Activated effector memory CD4-positive, alpha-beta T cell treated with anti-CD3 and anti-CD28 coated beads, Interleukin-2, amount 50 U/mL, for 16 hours (primary cell): ENCODE measurements at places on chromosomes 7 and 10.

DNA sequence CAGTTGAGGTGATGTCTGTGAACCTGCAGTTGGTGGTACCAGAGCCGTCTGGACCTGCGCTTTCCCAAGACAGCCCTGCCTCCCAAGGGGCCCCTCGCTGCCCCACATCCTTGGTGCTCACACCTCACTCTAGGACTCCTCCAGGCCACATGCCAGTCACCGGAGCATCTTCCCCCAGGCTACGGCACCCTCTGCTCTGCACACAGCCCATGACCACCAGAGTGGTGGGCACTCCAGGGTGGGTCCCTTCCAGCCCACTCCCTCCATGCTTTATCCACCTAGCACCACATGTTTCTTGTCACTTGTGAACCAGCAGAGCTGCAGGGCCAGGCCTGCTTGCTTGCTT, 183.7 kb upstream of the SH2B2 start:
- DNase-seq = no peak

DNA sequence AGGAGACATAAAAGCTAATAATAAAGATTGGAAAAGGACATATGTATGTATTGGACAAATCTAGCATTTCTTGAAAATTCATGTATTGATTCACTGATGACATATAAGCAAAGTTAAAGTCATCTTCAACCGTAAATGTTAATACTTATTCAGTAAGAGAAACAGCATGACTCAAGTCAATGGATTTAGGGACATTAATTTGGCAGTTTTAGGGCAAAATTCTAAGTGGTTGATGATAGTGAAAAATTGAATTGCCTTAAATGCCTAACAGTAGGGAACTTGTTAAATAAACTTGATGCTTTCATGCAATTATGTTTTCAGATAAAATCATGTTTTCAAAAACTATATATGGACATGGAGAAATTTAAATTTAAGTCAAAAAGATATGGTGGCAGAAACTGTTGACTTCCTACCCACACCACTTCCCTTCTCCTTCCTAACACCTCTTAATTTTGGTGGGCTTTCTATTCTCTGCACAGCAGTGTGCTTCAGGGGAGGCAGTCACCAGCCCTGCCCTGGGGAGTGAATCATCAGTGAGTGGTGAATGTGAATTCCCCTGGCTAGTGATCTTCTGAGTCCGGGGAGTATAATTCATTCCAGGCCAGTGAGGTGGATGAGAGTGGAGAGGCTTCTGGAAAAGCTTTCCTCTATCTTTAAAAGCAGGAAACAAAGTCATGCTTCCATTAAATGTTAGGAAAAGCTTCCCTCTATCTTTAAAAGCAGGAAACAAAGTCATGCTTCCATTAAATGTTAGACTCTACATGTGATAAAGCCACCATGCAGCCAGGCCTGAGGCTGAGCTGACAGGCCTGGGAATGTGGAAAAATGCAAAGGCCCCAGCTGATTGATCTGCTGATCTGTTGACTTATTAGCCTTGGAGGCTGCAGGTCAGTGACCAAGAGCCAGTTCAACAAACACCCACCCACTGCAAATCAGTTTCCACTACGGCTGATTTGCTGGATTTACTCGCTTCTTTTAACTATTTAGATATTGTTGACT, 25.2 kb upstream of the ITGB1 start:
- peak; percentile 69 for DNase-seq

- no peak for DNase-seq
Observed at GRCh38 chr7:7177044-7177517, 5.3 kb upstream of the C1GALT1 start.

DNA sequence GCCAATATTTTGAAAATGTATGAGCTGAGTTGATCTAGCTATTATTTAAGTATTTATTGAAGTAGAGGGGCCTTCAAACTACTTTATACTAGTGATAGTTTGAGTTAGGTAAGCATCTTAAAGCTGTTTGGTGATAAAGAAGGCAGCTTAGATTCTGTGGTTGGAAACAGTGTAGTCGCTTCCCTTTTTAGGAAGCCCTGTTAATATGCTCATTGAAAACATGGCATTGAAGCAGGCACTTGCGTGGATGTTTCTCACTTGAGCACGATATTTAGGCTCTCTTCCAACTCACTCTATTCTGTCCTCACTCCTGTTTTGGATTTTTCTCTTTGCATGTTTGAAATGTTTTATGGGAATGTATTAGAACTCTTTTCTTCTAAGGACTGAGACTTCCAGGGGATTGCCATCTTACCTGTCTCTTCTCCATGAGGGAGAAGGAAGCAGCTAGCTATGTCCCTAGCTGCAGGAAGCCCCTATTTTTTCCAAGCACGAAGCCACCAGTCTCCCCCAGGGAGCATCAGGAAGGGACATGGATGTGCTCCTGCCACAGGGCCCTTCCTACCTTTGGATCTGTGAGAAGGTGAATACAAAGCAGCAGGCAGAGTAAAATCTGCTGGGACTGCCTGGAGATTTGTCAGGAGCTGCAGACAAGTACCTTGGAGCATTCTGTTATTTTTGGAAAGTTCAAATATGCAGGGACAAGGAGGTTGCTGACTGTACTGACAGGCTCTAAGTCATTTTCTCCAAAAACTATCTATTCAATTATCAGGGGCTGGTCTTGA, 22.0 kb upstream of the BMPR1A start:
- DNase-seq = no peak

GRCh38 chr10:104526188-104526587, 114.9 kb upstream of the SORCS3 start:
- no peak for DNase-seq

GRCh38 chr10:76086761-76087639, 655.6 kb downstream of the LRMDA start:
- DNase-seq = no peak

GRCh38 chr7:128135515-128136214, 104.4 kb upstream of the LRRC4 start:
- DNase-seq = peak; percentile 84

GRCh38 chr10:117165538-117166417, 27.7 kb upstream of the VAX1 start:
- DNase-seq = no peak

DNA sequence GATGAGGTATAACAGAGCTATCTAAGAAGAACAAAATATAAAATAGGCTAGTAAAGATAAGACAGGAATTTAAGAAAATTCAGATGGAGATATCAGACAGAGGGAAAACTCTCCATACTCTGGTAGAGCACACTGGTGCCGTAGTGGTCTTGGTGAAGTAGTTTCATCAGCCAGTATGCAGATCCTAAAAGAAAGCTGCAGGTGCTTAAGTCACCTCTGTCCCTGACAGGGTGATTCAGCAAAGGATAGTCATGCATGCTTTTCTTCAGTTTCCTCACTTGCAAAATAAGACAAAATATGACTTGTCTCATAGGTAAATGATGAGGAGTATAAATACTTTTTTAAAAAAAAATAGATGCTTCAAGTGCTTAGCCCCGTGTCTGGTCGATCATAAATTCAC, 794.9 kb downstream of the TNS3 start:
- no peak for DNase-seq

- no peak for DNase-seq
Observed at GRCh38 chr7:17090751-17091150, 207.7 kb upstream of the AHR start.

- no peak for DNase-seq
Observed at GRCh38 chr7:107703219-107703618, 40.7 kb upstream of the CBLL1 start.

- DNase-seq = peak; percentile 97
Observed at GRCh38 chr7:923108-924041, 31.1 kb downstream of the ADAP1 start.
